Dorsolateral prefrontal cortex (tissue), 122 donors: ENCODE measurements at places on chromosomes 16 and 17.

- DNase-seq: no peak
Measured at GRCh38 chr16:23668873-23669272, 9.8 kb upstream of the PLK1 start.

- peak; percentile 79 for DNase-seq
Measured at GRCh38 chr17:17641621-17642409, 39.4 kb upstream of the RAI1 start.

- DNase-seq: no peak
Measured at GRCh38 chr17:27362909-27363308, 69.0 kb downstream of the WSB1 start.

DNA sequence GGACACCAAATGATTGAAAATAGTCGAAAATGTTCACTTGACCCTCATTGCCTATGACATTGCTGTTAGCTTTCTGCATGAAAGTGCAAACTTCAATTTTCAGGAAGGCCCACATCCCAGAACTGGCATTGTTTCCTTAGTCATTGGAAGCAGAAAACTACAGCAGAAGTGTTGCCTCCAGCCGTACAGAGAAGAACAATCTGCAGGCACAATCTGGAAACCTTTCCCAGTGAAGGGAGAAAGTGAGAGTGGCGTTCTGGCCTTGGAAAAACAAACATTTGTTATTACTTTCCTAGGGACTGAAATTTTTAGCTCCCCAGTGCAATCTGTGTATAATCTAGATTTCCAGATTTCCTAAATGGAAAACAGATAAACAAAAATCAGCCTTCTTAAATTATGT is 529.5 kb upstream of the RBFOX1 start:
- DNase-seq: no peak

GRCh38 chr16:73304008-73304774 is 256.3 kb upstream of the ZFHX3 start:
- DNase-seq: no peak

GRCh38 chr16:75789237-75789636 is 62.9 kb upstream of the CPHXL start:
- DNase-seq: no peak

DNA sequence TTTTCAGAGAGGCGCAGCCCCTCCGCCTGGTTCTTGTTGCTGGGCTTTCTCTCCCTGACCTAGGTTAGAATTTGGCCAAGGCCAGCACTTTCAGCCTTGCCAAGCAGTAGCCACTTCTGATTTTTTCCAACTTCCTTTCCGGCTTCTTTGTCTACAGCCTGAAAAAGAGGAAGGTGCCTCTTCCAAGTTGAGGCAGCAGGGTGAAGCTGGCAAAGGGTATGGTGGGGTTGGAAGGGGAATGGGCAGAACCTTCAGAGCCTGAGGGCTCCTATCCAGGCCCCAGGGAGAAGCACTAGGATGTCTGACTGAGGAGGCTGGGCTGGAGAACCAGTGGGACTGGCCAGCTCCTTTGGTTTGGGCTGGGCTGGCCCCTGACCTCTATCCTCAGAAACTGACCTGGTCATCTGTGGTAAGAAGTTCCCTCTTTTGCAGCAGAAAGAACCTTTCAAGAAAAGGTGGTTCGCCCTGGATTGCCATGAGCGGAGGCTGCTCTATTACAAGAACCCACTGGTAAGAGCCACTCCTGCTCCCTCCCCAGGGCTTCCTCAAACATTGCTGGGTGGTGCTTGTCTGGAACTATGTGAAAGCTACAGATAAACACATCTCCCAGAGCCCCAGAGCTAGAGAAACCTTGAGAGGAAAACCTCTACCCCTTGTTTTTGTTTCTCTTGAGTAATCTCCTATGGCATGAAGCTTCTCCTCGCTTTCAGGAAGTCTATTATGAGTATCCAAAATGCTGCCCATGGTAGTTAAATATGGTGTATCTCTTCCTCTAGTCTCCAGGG is 16.6 kb upstream of the RNF135 start:
- DNase-seq: no peak

GRCh38 chr17:19748807-19749193 is 702 bp upstream of the ALDH3A1 start:
- no peak for DNase-seq

DNA sequence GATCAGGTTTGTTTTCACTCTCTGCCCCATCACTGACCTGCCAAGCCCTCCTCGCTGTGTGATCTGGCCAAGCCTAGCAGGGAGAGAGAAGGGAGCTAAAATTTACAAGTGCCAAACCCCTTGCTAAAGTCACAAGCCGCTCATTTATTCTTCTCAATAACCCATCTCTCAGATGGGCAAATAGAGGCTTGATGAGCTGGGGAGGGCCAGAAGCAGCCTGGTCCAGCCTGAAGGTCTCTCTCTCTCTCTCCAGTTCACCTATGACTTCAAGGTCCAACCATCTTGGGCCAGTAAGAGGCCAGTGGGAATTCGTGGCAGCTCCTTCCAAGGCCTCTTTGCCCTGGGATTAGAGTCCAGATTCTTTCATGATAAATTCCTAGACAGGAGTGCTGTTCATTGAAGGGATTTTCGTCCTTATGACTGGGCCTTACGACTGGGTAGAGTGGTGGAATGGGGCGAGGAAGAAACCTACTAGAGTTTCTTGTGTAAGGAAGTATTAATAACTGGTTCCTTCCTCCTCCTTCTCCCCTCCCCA is 3.4 kb downstream of the CA7 start:
- DNase-seq: no peak

DNA sequence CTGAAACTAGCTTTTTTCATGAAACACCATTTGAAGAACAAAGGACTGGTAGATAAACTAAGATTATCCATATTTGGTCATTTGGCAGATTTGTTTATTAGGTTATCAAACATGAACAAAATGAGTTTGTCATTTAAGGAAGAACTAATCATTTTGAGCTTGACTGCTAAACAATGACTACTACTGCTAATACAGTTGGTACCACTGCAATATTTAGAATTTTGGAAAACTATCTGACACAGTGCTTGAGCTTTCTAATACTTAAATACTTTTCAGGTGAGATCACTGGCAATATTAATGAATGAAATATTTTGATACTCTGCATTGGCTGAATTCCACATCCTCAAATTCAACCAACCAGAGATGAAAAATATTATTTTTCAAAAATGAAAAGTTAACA is 47.2 kb downstream of the MED13 start:
- no peak for DNase-seq
